ENCODE measurements at places on chromosomes 5 and 9.

DNA sequence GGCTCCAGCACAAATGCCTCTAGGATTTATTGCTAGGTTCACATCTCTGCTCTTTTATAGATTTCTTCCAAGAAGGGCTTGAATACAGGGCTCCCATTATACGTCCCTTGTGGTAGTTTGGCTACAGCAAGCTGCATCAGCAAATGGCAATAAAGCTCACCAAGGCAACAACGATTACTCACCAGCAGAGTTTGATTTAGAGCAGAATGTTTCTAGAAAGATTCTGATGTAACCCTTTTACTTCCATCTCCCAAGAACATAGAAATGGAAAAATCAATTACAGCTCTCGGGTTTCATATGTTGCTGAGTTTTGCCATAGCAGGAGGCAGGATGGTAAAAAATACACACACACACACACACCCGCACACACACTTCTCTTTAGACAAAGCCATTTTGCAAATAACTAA is 124.2 kb upstream of the TNPO1 start:
- no peak for DNase-seq

DNA sequence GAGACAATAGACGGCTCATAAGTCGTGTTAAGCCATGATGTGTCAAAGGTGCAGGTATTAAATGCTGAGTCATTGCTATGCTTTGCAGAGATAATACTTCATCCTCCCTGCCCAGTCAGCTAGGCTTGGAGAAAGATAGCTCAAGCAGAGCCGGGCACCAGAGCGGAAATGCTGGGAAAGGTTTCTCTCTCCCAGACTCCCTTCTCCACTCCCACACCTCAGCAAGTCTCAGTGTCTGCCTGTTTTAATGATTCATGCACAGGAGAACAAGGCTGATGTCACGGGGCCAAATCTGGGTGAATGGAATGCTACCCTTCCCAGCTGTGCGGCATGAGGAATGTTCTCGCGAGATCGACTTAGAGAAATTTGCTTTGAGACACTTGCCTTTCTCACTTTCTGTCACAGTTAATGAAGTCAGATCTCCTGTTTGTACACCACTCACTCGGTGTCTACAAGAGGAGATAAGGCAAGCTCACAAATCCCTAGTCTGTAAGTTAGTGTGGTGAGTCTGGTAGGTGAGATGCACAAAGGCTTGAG is 204.4 kb downstream of the EFNA5 start:
- no peak for DNase-seq

GRCh38 chr5:82396871-82397514 is 118.8 kb upstream of the RPS23 start:
- DNase-seq, result no peak

GRCh38 chr5:172815631-172816030 is 18.4 kb upstream of the ERGIC1 start:
- DNase-seq, result no peak

DNA sequence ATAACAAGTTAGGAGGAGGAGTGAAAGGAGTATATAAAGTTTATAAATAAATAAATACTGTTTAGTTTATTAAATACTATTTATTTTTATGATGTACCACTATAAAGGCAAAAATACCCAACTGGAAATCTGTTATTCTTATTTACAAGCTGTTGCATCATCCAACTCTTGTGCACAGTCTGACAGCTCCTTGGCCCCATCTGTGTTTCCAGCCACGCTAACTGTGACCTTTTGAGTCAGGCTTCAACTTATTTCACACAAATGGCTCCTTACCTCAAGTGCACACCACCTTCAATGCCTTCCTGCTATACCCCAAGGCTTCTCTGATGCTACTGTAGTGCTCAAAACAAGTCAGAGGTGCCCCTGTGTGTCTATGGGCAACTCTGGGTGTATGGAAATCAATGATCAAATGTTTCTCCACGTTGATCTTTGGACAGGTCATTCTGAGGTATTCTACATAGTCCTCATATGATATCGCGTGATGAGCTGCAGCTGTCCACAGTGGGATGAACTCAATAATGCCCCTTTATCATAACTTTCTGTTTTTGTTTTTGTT is 303.2 kb upstream of the GRAMD2B start:
- DNase-seq, result no peak

- DNase-seq, result no peak
Measured at GRCh38 chr9:114278356-114278755, 44.5 kb upstream of the ORM1 start.

- no peak for DNase-seq
Measured at GRCh38 chr5:135814316-135814715, 20.1 kb upstream of the SLC25A48 start.

- DNase-seq, result no peak
Measured at GRCh38 chr5:115087951-115088350, 81.8 kb downstream of the TRIM36 start.

GRCh38 chr5:54175-54730 is 37.7 kb upstream of the PLEKHG4B start:
- no peak for DNase-seq

DNA sequence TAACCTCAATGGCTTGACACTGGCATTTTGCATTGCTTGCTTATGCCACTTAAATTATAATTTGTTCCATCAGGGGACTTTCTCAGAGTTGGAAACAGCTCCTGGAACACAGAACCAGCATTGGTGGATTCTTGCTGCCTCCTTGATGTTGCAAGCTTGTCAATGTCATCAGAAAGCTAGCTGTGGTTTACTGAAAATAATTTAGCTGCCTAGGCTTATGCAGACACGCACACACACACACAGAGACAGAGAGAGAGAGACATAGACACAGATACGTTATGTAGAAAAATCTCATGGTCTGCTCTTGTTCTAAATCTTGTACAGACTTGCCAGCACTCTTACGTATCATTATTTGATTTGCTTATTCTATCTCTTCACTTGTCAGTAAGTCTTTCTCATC is 78.0 kb downstream of the HMHB1 start:
- no peak for DNase-seq

GRCh38 chr9:134502809-134503211 is 138.8 kb upstream of the COL5A1 start:
- no peak for DNase-seq

DNA sequence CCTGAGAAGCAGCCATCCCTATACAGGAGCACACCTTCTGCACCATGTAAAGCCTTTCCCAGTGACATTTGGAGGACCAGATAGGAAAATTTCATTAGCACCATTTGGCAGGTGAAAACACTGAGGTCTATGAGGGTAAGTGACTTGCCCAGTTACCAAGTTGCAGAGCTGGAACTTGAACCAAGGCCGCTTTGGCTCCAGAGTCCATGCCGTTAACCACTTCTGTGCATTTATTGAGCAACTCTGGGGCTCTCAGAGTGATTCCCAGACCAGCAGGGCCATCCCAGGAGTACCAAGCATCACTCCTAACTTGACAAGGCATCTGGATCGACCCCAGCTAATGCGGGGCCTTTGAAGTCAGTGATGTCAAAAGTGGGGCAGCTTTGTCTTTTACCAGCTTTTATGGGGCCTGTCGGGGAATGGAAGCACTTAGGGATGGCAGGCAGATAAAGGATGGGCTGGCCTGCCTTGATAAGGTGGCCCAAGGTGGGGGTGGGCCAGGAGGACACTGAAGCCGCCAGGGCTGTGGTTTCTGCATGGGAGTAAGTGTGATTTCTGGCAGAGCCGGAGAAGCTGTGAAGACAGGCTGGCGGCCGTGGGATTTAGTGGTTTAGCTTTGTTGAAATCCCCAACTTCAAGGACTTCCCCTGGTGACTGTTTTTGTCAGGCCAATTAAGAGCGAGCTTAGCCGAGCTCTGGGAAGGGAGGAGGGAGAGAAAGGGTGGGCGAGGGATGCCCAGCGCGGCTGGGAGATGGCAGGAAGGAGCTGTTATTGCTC is 127.3 kb downstream of the MACROH2A1 start:
- DNase-seq, result no peak

DNA sequence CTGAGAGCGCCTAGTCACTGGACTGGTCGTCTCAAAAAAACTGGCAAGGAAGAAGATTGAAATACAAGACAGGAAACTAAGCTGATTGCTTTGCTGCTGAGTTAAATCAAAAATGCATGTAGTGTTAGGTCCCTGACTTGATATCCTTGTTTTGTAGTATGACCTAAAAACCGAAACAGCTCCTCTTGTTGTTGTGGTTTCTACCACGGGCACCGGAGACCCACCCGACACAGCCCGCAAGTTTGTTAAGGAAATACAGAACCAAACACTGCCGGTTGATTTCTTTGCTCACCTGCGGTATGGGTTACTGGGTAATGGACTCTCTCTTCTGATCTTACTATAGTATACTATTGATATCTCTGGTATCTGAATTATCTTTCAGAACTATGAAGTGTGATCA is 4.3 kb downstream of the MTRR start:
- DNase-seq, result no peak
